ENCODE measurements at places on chromosomes 16 and 17.

DNA sequence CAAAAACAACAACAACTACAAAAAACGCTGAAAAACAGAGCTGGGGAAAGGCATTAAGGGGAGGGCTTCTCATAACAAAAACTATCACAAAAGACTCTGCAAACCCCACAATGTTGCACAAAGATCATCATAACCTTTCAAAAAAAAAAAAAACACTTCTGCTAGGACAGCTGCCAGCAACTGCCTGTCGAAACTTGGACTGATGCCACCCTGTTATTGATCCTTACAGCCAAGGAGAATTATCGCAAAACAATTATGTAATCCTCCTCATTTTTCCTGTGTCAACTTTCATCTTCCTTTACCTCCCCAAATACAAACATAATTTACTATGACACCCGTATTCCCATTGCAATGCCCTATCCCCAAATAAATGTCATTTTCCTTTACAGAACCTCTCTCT, 9.3 kb downstream of the CCDC40 start:
- no peak for DNase-seq

DNA sequence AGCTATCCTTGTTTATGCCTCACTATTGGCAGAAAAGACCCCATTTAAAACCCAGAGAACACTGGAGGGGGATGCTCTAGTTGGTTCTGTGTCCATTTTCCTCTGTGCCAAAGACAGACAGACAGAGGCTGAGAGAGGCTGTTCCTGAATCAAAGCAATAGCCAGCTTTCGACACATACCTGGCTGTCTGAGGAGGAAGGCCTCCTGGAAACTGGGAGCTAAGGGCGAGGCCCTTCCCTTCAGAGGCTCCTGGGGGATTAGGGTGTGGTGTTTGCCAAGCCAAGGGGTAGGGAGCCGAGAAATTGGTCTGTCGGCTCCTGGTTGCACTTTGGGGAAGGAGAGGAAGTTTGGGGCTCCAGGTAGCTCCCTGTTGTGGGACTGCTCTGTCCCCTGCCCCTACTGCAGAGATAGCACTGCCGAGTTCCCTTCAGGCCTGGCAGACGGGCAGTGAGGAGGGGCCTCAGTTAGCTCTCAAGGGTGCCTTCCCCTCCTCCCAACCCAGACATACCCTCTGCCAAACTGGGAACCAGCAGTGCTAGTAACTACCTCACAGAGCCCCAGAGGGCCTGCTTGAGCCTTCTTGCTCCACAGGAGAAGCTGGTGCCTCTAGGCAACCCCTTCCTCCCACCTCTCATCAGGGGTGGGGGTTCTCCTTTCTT, 56.1 kb downstream of the IGF2BP1 start:
- DNase-seq = no peak

- DNase-seq = no peak
Measured at GRCh38 chr16:22684574-22685458, 129.1 kb upstream of the HS3ST2 start.

DNA sequence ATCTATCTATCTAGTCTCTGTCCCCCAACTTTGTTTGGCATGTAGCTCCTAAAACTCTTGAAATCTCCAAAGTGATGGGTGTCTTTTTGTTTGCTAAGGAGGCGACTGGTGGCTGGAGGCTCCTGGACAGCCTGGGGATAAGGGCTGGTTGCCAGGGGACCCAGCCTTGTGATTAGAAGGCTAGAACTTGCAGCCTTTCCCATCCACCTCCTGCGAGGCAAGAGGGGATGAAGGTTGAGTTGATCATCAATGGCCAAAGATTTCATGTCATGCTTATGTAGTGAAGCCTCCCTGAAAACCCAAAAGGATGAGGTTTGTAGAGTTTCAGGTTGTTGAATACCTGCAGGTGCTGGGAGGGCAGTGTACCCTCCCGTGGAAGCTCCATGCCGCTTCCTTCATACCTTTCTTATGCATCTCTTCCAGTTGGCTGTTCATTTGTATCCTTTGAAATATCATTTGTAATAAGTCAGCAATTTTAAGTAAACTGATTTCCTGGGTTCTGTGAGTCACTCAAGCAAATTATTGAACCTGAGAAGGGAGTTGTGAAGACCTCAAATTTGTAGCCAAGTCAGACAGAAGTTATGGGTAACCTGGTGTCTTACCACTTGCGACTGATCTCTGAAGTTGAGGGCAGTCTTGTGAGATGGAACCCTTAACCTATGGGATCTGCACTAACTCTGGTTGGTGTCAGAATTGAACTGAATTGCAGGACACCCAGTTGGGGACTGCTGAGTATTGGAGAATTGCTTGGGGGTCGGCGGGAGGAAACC, 202.4 kb downstream of the SEC14L1 start:
- no peak for DNase-seq

- DNase-seq = peak; percentile 30
Measured at GRCh38 chr17:40025991-40026815, 11.0 kb downstream of the CSF3 start.

- no peak for DNase-seq
Measured at GRCh38 chr17:80716986-80717719, 172.5 kb downstream of the RPTOR start.

- no peak for DNase-seq
Measured at GRCh38 chr17:49753959-49754391, 10.0 kb downstream of the FAM117A start.

- DNase-seq = no peak
Measured at GRCh38 chr17:81406117-81406953, 11.1 kb downstream of the BAHCC1 start.

GRCh38 chr17:66632731-66633130, 202.2 kb upstream of the CACNG5 start:
- no peak for DNase-seq

- no peak for DNase-seq
Measured at GRCh38 chr17:63024716-63025115, 58.7 kb downstream of the TANC2 start.

GRCh38 chr17:78375401-78376151, 2.9 kb upstream of the PGS1 start:
- DNase-seq = no peak

GRCh38 chr16:64234200-64234599, 887.7 kb downstream of the CDH11 start:
- DNase-seq = no peak

DNA sequence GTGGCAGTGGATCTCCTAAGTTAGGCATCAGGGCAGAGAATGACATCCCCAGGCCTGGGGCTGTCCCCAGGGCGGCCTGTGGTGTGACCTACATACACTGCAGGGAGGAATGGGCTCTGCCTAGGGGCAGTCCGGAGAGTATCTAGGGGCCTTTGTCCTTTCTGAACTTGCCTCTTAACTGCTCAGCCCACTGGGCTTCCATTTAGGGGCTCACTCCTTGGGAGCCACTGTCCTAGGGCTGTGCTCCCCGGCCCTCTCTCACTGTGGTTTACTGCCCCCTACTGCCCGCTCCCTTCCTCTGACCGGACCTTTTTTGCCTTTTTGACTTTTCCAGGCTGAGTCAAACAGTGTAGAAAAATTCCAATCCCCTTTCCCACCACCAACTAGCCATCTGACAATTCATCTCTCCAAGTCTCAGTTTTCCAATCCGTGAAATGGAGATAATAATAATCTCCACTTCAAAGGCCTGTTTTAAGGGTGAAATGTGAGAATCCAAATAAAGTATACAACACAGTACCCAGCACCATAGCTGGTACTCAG, 66.8 kb downstream of the DNAH3 start:
- DNase-seq = peak; percentile 30

- DNase-seq = no peak
Measured at GRCh38 chr17:11825572-11826209, 171.6 kb downstream of the ZNF18 start.

DNA sequence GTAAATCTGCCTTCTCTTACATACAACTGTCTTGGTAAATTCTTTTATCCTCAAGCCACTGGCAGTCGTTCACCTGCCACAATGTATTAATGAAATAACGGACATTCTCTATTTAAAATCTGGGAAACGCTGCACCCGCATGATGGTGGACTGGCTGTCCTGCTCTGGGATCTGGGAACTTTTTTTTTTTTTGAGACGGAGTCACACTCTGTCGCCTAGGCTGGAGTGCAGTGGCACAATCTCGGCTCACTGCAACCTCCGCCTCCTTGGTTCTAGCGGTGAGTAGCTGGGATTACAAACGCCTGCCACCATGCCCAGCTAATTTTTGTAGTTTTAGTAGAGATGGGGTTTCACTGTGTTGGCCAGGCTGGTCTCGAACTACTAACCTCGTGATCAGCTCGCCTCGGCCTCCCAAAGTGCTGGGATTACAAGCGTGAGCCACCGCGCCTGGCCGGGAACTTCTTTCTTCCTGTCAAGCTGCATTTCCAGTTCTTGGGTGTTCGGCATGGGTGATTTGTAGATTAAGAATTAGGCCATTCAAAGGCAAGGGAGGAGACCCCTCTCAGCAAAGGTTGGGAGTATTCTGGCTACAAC, 28.3 kb downstream of the PRDM7 start:
- no peak for DNase-seq

- no peak for DNase-seq
Measured at GRCh38 chr17:79413611-79414010, 197.2 kb downstream of the RBFOX3 start.

GRCh38 chr16:75754141-75754540, 27.9 kb upstream of the CPHXL start:
- no peak for DNase-seq

- no peak for DNase-seq
Measured at GRCh38 chr17:78272181-78272913, 40.9 kb downstream of the TMEM235 start.

DNA sequence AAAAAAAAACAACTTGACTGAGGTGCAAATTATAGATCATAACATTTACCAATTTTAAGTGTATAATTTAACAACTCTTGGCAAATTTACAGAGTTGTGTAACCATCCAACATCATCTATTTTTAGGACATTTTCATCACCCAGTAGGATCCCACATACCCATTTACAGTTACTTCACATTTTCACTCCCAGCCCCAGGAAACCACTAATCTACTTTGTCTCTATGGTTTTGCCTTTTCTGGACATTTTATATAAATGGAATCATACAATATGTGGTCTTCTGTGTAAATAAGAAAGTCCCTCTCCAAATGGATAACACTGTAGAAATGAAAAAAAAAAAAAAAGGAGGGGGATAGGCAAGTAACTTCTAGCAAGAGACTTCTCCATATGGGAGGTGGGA, 26.1 kb upstream of the XYLT1 start:
- DNase-seq = no peak

GRCh38 chr17:28480799-28481571, 7.5 kb downstream of the SLC13A2 start:
- no peak for DNase-seq

DNA sequence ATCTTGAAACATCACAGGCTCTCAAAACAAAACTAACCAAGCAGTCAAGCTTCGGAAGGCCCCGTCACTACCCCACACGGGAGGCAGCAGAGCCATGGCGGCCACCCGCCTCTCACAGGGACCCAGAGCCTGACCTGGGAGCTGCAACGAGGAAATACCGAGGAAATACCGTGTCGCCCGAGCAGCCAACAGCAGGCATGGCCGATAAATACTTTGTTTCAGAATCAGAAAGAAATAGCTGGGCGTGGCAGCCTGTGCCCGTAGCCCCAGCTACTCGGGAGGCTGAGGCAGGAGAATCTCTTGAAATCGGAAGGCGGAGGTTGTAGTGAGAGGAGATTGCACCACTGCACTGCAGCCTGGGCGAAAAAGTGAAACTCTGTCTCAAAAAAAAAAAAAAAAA, 6.9 kb downstream of the LMF1 start:
- no peak for DNase-seq

- no peak for DNase-seq
Measured at GRCh38 chr17:74819801-74820436, 39.8 kb downstream of the GRIN2C start.

GRCh38 chr16:10942352-10943063, at the start of gene DEXI:
Gene DEXI, minus strand, starts transcription at chr16:10942468. Its CDS starts 463 bp downstream, at chr16:10942005.
- peak; percentile 90 for DNase-seq

DNA sequence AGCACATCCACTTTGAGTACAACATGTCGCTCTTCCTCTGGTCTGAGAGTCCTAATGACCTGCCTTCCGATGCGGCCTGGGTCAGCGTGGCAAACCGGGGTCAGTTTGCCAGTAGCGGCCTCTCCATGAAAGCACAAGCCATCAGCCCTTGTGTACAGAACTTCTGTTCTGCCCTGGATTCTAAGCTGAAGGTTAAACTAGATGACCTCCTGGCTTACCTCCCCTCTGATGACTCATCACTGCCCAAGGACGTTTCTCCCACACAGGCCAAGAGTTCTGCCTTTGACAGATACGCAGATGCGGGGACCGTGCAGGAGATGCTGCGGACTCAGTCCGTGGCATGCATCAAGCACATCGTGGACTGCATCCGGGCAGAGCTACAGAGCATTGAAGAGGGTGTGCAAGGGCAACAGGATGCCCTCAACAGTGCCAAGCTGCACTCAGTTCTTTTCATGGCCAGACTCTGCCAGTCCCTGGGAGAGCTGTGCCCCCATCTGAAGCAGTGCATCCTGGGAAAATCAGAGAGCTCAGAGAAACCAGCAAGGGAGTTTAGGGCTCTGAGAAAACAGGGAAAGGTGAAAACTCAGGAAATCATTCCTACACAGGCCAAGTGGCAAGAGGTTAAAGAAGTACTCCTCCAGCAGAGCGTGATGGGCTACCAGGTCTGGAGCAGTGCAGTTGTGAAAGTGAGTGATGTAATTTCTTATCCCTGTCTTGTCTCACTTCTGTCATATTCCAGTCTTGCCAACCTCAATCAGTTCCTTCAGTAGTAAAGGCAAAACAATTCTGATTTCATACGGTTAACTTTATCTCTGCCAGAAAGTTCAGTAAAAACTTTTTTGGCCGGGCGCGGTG, 8.6 kb downstream of the COG1 start:
- DNase-seq = no peak

DNA sequence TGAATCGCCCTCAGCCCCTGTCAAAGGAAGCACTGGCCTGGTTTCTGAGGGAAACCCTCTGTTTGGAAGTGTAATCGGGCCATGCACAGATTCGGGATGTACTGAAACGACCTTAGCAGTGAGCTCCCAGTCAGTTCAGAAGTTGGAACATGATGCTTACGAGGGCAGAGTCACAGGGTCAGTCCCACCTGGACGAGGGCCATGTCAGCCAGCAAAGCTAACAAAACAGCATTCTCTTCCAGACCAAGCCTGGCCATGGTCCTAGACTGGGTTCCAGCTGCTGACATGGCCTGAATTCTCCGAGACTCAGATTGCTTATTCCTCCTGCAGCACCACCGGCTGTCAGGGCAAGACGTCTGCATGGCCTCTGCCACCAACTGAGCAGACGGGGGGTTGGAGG, 192.2 kb upstream of the WSCD1 start:
- DNase-seq = no peak

- DNase-seq = no peak
Measured at GRCh38 chr16:75927810-75928209, 201.5 kb upstream of the CPHXL start.

GRCh38 chr17:82835766-82836512, 3.9 kb downstream of the ZNF750 start:
- no peak for DNase-seq

GRCh38 chr17:39225959-39226683, 376 bp upstream of the STAC2 start:
- peak; percentile 37 for DNase-seq

GRCh38 chr17:51046514-51047384, 73.9 kb downstream of the SPAG9 start:
- no peak for DNase-seq

GRCh38 chr16:87491522-87492290, 1.1 kb downstream of the ZCCHC14 start:
- DNase-seq = no peak

GRCh38 chr17:78013683-78014467, 55.4 kb downstream of the TNRC6C start:
- DNase-seq = peak; percentile 12
